AML-193 (cell line): ENCODE measurements at places on chromosomes 5 and 9.

- no peak for DNase-seq
Observed at GRCh38 chr5:176387384-176387925, 943 bp downstream of the NOP16 start.

DNA sequence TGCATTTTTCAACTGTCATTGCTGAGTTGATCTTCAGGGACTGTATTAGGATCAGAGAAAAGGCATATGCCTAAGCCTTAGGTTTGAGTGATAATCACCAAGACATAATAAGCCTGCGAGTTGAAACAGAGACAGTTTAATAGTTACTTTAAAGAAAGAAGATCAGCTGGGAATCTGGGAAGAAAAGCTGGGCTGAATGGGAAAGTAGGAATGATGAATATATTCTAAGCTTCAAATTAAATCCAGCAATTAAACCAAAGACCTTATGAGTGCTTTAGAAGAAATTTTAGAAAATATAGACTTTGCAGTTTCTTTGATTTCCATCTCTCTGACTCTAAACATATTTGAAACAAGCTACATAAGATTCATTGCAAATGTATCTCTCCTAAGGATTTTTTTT, 222.3 kb downstream of the ENC1 start:
- no peak for DNase-seq

DNA sequence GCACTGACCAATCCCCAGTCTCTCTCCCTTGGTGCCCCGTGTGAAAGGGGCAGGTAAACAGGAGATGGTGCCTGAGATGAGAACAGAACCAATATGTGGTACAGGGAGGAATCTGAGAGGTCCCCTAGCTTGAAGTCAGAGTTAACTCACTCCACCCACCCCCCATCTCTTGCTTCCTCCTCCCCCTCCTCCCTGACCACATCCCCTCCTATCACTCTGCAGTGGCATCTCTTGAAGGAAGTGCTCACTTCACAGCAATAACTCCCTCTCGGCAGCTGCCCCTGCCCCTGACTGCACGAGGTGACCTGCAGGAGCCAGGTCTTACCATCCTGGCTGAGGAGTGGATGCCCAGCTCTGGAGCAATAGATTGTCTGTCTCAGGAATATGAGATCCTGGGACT, 224.0 kb downstream of the GAS1 start:
- no peak for DNase-seq

- DNase-seq: no peak
Observed at GRCh38 chr9:90137801-90138200, 504.8 kb downstream of the DIRAS2 start.

GRCh38 chr5:60959156-60959555, 14.2 kb downstream of the NDUFAF2 start:
- peak; percentile 31 for DNase-seq

DNA sequence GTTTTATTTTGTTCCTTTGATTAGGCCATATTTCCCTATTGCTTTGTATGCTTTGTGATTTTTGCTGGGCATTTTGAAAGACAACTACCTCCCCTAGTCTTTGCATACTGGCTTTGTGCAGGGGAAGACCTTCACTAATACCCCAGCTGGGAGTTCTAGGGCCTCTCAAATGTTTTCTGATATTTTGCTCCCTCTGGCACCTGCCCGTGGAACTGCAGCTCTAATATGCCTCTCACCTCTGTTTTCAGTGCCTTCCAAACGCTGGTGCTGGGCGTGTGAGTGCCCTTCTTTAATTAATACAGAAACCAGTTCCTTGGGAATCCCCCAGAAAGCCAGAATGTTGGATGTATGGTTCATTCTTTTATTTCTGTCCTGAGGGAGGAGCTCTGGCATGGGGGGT, 204.5 kb downstream of the COMMD10 start:
- no peak for DNase-seq

DNA sequence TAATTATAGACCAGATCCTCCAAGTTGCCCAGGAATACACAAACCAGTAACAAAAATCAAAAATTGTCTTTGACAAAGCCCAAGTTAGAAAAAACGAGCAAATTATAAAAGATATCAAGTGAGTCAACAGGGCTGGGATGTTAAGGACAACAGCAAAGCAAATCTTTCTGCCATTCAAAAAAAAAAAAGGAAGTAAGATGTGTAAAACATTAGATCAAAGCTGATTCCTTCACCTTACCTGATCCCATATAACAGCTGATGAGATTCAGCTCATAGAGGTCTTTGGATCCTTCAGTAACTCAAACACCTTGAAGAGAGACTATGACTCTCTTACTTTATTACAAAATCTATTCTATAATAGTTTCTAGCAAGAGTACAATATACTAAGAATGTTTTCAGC, 100.9 kb downstream of the STRBP start:
- DNase-seq: no peak

GRCh38 chr9:138050472-138051330, 173.1 kb downstream of the CACNA1B start:
- no peak for DNase-seq

GRCh38 chr9:119500072-119500771, 131.0 kb upstream of the BRINP1 start:
- DNase-seq: no peak

GRCh38 chr9:127223266-127223665, 41.3 kb upstream of the GARNL3 start:
- no peak for DNase-seq

- DNase-seq: peak; percentile 45
Observed at GRCh38 chr9:109143881-109144562, 23.0 kb downstream of the FRRS1L start.

DNA sequence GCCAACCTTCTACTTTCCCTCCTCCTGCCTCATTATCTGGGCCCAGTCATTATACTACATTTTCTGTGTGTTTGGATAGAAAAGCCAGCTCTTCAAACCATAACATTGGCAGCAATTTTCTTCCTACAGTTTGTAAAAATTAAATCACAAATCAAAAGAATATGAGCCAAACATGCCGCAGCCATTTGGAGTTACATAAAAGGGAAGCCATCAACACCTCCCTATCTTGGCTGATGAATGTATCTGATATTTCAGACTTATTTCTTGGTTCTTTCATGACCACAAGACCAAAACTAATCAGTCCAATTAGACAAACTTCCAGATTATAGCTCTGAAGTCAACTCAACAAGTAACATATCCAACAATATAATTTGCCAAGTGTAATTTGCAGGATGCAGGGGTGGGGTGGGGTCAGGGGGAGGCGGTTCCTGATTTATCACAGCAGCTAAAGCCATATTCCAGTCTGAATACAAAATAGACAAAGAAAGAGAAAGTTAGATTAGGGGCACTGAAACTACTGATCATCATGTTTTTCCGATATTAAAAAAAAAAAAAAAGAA, 89.4 kb upstream of the CNTLN start:
- DNase-seq: no peak

DNA sequence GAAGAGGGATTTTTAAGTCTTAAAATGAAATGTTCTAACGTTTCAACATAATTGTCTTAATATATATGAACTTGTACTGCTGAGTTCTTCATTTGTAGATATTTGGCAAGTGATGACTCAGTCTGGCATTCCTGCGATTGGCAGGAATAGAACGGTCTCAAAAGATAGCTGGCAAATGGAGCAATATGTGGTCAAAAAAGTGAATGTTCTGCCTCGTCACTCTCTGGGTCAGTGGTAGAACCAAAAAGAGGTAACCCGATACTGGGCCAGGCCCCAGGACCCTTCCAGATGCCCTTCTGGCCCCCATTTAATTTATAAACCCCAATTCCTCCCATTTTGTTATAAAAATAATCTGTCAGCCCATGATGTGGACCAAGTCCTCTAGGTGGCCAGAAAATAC, 39.2 kb downstream of the ZNF366 start:
- no peak for DNase-seq

DNA sequence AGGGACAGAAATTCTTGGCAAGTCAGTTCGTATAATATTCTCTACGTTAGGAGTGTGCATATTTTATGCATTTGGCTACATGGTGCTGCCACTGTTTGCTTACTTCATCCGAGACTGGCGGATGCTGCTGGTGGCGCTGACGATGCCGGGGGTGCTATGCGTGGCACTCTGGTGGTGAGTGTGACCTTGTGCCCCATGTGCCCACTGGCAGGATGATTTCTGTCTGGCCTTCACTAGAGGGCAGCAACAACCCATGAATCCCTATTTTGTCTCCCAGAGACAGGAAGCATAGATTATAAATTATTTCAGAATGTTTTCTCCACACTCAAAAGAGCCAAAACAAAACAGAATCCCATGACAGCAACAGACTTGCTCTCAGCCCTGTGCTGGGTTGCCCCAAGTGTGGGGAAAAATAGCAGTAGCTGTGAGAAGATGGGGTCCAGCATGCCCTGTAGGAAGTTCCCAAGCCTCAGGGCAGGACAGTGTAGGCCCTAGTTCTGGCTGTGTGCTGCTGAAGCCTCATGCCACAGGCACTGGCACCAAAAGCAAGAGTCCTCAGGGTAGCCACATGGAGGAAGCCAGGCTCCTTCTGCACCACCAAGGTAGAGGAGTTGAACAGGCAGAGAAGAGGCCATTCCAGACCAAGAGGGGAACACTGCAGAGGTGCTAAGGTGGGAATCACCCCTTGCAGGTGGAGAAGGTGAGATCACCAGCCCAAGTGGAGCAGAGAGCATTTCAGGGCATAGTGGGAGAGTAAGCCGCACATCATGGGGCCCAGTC, 16.0 kb downstream of the SLC22A5 start:
- peak; percentile 69 for DNase-seq

GRCh38 chr9:132250324-132251262, 88.7 kb downstream of the NTNG2 start:
- no peak for DNase-seq

DNA sequence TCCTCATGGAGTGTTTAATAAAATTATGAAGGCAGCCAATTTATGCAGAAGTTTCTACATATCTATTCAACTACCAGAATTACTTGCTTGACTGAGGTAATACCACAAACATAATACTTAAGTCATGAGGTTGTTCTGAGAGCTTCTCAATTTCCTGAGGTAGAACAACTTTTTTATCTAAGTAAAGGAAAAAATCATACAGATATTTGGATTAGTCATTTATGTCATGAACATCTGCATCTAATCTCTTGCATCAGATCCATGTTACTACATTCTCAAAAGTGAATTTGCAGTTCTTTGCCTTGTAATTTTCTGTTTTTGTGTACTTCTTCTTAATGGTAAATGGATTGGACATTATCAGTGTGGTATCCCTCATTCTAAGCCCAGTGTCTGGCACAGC, 60.4 kb upstream of the RGMB start:
- no peak for DNase-seq
